Psoas muscle (tissue), 8 donors: ENCODE measurements at places on chromosomes 1 and 21. TPM values are rescaled to one million over a fixed set of nuclear protein-coding genes. Genes with fewer than 3 reads are reported as not detected.

Gene FLG2
- not detected for polyA plus RNA-seq

Gene ODR4
- polyA plus RNA-seq = 11.0 TPM

Gene CFAP107
- polyA plus RNA-seq = not detected

Gene TBX15
- polyA plus RNA-seq = 37.0 TPM

Gene LEPROT
- 14.9 TPM for polyA plus RNA-seq

Gene OR2M3
- polyA plus RNA-seq = not detected

Gene RPS6KA1
- polyA plus RNA-seq = 0.88 TPM

Gene DCST2
- 0.38 TPM for polyA plus RNA-seq

Gene DENND2D
- polyA plus RNA-seq = 0.31 TPM
